Thoracic aorta (tissue), 2 donors: ENCODE measurements at places on chromosomes 12 and 14. TPM values are rescaled to one million over a fixed set of nuclear protein-coding genes. Genes with fewer than 3 reads are reported as not detected.

GRCh38 chr14:78399316-78399889, 229.2 kb downstream of the NRXN3 start:
- no peak for DNase-seq

Gene CCDC38
- total RNA-seq, result not detected

- no peak for DNase-seq
These were observed 105.1 kb downstream of the LRIG3 start for GRCh38 chr12:58815235-58815634.

GRCh38 chr12:122282061-122282460, 15.8 kb upstream of the VPS33A start:
- no peak for DNase-seq

- no peak for DNase-seq
These were observed 382.6 kb downstream of the SNAPC1 start for GRCh38 chr14:62144863-62145262.

DNA sequence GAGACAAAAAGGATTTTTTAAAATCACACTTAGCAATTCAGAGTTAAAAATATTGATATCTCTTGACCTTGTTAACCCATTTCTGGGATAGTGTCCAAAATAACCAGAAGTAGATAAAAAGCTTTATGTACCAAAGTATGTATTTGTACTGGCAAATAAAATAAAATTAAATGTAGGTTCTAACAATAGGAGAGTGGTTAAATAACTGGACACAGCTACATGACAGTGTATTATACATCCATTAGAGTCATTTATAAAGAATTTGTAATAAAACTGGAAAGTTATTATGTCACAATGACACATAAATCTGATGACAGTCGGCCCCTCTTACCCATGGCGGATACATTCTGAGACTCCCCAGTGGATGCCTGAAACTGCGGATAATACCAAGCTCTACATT, 34.0 kb downstream of the BMAL2 start:
- DNase-seq, result no peak

Gene BORCS5
- 27.1 TPM for total RNA-seq

Gene TCL1B
- total RNA-seq, result not detected

Gene RNF212B
- not detected for total RNA-seq

GRCh38 chr12:103839103-103839502, 1.9 kb downstream of the NT5DC3 start:
- DNase-seq, result no peak

- no peak for DNase-seq
These were observed 61.0 kb upstream of the BTG1 start for GRCh38 chr12:92206596-92206995.

- no peak for DNase-seq
These were observed 19.1 kb upstream of the DCP1B start for GRCh38 chr12:2023365-2023764.

- DNase-seq, result no peak
These were observed 115.2 kb downstream of the PRICKLE1 start for GRCh38 chr12:42474391-42474790.

Gene INSM2
- total RNA-seq, result not detected

DNA sequence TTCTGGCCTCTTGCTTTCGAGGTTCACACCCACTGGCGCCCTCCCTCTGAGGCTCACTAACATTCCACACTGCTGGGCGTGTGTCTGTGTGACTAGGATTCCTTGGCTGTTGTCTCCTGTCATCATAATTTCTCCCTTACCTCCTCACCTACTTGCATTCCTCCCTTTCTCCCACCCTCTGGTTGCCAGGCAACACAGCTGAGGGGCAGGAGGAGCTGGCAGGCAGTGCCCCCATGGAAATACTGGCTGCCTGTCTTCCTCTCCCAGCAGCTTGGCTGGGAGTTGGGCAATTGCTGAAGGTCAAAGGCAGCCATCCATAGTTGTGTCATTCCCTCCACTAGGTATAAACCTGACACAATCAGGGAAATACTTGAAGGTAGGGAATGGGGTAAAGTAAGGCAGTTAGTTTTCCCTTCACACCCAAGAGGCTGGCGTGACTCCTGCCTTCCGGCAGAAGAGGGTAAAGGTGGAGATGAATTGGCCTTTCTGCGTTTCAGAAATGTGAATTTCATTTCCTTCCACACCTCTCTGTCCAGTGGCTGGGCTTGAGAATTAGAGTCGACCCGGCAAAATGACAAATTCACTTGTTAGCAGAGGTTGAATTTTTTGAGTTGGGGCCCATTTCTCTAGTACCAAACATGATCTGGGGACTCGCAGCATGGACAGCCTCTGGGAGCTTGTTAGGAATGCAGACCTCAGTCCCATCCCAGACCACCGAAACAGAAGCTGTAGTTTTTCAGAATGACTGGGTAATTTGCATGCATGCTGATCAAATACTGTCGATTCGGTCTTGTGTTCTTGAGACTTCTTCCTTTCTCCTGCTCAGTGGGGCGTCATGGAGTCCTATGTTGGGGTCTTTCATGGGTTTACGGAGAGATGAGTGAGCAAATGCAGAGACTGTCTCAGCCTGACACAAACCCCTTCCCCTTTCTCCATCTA, 24.3 kb upstream of the EMP1 start:
- no peak for DNase-seq

DNA sequence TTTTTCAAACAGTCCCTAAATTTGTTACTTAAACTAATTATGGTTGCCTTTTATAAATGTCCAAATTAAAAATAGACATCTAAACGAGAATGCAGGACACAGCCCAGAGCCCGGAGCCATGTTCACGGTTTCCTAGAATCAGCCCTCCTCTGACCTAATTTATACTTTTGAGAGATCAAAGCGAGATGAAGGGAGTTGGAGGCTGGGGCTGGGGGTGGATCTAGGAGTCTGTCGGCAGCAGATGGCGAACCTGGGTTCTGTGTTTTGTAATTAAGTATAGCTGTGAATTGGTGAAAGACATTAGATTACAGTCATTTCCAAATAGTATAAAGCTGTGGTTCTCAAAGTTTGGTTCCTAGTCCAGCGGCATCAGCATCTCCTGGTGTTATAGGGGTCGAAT, 210.1 kb downstream of the SLC41A2 start:
- DNase-seq, result no peak

- no peak for DNase-seq
These were observed 33.1 kb downstream of the IRF2BPL start for GRCh38 chr14:76995279-76996035.

GRCh38 chr14:65403231-65403630, 9.3 kb upstream of the FUT8 start:
- no peak for DNase-seq

Gene PKP2
- 8.8 TPM for total RNA-seq

Gene NOS1
- total RNA-seq, result 0.07 TPM

DNA sequence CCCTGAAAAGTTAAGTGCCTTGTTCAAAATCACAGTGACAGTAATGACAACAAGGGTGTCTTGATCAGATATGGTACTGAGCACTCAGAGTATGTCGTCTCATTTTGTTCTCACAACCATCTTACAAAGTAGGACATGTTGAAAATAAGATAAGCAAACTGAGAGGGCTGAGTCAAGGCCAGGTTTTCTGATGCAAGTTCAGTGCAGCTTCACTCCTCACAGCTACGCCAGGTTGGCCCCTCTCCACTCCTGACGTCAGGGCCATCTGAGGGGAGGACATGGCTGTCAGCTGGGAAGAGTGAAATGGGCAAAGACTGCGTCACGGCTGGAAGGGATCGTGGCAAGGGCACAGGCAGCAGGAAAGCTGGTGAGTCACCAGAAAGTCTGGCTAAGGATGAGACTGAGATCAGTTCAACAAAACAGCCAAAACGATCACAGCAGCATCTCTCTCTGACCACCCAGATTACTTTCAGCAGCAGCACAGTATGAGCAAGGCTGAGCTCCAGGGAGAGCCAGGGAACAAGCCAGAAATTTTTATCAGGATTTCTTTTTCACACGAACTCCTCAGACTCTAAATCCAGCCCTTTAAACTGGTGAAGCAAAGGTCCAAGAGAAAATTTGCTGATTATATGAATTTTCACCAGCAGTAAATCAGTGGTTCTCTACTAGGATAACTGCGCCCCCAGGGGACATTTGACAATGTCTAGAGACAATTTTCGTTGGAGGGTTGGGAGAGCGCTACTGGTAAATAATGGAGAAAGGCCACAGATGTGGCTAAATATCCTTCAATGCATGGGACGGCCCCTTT, 297.9 kb upstream of the AMIGO2 start:
- peak; percentile 85 for DNase-seq

Gene SYNDIG1L
- total RNA-seq, result 3.1 TPM

Gene SART3
- 52.1 TPM for total RNA-seq

- no peak for DNase-seq
These were observed 30.2 kb downstream of the BEGAIN start for GRCh38 chr14:100556936-100557505.

Gene TMEM121
- total RNA-seq, result 5.5 TPM

- no peak for DNase-seq
These were observed 47.1 kb downstream of the IL31 start for GRCh38 chr12:122126713-122127597.

DNA sequence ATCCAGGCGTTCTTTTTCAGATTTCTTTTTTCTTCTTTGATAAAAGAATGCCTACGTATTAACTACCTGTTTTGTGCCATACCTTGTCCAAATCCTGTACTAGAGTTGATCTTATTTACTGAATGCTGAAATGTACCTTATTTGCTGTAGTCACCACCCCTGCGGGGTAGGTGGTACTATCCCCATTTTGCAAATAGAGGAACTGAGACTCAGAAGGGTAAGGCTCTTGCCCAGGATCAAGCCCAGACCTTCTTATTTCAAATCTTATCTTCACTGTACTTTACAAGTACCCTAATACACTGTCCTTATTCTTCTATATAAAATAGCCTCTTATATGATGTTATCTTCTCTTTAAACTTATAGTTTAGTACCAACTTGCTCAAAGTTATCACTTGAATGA, 206.5 kb downstream of the SLC41A2 start:
- DNase-seq, result no peak

GRCh38 chr14:30657606-30658163, 35.6 kb downstream of the SCFD1 start:
- DNase-seq, result no peak

GRCh38 chr14:72169521-72169920, 237.3 kb downstream of the RGS6 start:
- DNase-seq, result no peak

DNA sequence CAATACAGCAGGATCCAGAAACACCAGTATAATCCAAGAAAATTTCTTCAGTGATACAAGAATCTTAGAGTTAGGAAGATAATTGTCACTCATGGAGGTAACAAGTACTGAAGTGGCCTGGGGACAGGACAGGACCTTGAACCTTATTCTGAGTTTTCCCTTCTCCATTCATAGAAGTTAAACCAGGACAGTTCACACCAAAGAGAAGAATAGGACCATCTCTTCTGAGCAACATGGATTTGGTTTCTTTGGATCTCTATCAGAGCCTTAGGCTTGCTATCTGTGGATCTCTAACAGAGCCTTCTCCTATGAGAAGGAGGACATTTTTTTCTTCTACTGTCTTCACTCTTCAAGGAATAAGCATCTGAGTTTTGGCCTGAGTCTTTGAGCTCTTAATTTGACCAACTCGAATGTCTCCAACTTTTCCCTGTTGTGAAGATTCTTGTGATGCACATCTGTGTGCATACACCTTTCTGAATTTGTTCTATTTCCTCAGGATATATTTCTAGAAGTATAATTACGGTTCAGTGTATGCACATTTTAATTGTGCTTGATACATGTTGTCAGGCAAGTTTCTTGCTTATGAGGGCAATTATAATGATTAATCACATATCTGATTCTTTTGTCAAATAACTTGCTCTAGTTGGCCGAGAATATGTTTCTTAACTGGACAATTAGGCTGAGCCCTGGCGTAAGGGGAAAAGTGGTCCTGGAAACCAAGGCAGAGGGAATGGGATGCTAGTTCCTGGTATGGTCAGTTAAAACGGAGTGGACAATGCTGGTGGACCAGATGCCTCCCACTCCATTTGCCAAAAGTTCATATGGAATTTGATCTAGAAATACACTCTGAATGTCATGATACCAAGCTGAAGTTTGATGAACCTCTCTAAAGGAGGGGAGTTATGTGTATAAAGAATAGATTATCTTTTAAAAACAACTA, 6.6 kb downstream of the KRT6A start:
- DNase-seq, result no peak

Gene IQSEC3
- total RNA-seq, result 1.1 TPM

DNA sequence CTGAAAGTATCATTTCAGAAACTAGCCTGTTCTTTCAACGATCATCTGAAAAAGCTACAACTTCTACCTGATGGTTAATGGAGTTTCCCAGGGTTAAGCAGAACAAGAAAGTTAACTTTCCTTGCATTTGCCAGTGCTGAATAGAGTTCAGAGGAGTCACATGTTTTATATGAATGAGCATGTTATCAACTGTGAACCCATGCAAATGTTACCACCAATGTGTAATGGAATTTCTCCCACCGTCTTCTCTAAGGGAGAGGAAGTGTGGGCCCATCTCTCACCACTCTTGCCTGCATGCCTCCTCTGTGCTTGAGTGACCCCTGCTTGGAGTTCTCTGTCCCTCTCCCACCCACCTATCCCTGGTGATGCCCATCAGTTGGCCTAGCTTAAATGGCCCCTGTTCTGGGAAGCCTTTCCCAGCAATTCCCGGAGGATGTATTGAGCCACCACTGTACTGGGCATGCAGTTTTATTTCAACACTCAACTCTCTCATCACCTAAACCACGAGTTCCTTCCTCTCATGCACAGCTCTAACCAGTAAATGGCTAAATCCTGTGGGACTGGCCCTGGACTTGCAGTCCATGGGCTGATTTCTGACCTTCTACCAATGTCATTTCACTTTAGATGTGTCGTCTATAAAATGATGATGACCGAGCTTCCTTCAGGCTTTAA, 159.8 kb downstream of the RPAP3 start:
- no peak for DNase-seq

DNA sequence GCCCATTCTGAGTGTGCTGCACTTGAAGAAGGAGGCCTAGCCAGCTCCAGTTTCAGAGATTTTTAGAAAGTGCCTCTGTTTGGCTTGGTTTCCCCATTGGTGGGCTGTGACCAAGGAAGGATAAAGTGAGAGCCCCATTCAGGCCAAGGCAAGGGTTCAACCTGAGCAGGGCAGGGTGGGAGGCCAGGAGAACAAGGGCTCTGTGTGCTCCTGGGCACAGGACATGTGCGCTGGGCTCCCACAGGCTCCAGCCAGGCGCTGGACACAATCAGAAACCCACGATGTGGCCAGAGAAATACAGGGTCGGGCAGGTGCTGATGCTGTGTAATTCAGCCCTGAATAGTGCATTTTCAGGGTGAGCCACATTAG, 23.1 kb downstream of the WSCD2 start:
- no peak for DNase-seq

Gene AICDA
- total RNA-seq, result not detected
